ENCODE measurements at places on chromosomes 7 and 10.

DNA sequence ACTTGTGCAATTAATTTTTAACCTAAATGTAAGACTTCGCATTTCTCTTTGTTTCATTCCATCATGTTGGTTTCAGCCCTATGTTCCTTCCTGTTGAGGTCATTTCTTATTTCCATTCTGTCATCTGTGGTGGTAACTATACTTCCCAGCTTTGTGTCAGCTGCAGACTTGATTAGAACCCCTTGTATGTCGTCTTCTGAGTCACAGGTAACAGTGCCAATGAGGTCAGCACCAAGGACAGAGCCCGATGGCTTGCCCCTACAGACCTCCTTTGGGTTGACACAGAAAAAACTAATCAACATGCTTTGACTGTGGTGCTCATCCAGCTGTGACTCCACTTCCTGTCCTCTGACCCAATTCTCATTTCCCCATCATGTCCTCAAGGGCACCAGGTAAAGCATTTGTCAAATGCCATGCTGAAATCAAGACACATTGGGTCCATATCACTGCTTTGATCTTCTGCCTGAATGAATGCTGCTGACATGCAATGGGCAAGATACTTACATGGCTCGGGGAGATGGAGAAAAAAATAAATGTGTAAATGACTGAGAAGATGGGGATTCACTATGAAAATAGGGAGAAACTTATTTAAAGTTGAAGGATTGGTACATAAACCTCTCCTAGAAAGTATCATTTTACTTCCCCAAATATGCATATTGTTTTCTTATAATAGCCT lies 25.6 kb upstream of the CRTAC1 start:
- peak; percentile 7 for DNase-seq

GRCh38 chr10:129968853-129969183 lies 4.7 kb upstream of the EBF3 start:
- DNase-seq = no peak

- no peak for DNase-seq
These were observed 1.3 kb downstream of the ARHGAP22 start for GRCh38 chr10:48603421-48604038.

DNA sequence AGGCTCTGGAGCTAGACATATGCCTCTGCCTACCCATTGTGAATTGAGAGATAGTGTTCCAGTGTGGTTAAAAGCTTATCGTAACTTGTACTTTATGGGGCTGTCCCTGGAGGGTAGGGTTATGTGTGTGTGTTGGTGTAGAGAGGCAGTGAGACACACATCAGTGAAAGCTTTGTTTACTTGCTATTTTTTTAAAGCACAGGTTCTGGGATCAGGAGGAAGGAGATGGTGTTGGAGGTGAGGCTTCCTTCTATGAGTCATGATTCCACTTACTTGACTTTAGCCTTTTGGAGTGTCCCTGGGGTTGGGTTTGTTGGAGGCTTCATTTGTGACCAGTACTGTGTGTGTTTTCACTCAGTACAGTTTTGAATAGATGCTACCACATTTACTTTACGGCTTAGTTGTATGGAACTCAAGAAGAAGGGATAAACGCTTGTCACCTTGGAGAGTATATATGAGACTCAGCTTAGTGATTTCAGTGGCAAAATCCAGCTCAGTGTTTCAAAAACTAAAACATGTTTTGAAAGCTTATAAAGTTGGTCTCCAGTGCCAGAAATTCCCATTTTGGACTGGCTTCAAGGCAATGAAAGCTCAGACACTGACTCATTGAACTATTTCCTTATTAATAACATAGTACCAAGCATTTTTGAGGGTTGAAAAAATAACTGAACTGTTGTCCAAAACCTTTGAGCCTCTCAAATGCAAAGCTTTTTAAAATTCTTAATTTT lies 106.2 kb downstream of the PLXDC2 start:
- no peak for DNase-seq

DNA sequence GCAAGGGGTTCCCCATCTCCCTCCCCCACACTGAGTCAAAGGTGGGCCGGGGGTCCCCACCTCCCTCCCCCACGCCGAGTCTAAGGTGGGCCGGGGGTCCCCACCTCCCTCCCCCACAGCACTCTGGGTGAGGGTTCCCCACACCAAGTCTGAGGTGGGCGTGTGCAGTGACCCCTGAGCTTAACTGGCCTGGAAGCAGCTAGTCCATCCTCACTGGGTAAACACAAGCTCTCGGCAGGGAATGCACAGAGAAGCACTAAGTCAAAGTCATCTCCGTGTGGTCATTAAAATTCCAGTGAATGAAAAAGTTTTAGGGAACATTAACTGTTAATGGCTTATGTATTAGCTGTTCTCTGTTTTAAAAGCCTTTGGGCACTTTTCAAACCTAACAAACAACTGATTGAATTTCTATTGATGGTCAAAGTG lies 43.7 kb upstream of the PRKAR1B start:
- DNase-seq = no peak

DNA sequence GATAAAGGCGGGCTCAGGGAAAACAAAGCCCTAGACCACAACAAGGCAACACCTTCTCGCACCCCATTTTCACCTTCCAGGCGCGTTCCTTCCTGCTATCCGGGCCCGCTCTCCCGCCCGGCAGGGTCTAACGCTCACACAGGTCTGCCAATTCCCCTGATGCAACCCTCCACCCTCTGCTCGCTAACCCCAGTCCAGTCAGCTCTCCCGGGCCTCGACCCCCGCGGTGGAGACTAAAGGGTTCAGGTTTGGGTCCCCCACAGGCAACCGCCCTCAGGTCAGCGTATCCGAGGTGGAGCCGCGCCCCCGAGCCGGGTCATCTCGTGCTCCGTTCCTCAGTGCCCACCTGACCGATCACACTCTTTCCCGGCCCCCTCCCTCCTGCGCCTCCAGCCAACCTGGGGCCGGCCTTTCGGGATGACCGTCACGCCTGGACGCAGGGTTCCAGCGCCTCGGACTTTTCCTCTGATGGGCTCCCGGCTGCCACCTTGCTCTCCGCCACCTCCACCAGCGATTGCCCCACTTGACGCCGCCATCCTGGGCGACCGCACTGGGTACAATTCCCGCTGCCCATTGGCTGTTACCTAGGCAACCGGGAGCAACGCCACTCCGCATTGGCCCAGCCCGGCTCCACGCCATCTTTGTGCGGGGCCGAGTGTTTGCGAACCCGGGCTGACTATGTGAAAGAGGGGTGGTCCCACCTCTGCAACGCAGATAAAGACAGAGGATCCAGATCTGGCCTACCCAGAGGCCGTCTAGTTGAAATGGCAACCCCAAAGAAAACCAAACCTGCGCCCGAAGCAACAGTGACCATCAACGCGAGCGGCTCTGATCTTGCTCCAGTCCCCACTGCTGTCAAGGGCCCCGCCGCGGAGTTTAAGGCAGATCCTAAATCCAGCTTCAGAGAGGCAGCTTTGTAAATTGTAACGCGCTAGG lies at the start of gene MORN4:
Gene MORN4, minus strand, starts transcription at position 552 of the 936 bp plus-strand sequence. CDS start 13,847 bp downstream, outside the sequence.
- DNase-seq = peak; percentile 84

DNA sequence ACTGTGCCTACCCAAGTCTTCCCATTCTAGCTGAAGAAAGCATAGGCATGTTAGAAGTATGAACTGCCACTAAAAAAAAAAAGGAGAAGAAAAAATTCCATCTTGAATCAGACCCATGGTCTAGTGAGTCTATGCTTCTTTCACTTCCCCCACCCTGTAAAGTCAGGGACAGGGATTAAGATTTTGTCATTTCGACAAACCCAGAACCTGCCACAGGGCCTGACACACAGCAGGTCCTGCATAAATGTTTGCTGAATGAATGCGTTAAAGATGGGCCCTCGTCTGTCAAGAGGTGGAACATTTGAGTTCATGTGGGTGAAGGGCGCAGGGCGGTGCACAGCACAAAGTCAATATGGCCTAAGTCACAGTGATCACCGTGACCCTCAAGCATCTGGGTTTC lies 4.9 kb downstream of the HIPK2 start:
- no peak for DNase-seq

DNA sequence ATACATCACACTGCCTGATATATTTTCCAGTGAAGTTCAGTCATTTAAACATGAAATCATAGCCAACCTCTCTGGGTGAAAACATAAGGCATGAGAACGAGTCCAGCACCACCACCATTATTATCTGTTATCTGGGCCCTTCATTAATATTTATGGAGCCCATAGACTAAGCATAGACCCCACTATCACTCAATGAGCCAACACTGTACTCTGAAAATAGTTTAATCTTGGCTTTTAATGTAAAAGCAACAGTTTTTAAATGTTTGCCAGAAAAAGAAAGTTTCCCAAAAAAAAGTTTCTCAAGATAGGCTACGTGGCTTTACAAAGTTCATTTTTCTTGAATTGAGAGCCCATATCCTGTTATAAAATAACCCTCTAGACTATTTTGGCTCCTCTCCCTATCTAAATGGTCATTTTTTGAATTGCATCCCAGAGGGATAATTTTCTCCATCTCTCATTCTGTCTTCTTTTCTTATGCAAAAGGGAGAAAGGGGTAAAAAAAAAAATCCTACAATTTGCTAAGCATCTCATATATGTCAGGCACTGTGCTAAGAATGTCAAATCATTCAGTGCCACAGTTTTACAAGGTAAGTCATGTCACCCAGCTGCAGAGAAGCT lies 66.1 kb downstream of the FZD1 start:
- no peak for DNase-seq

DNA sequence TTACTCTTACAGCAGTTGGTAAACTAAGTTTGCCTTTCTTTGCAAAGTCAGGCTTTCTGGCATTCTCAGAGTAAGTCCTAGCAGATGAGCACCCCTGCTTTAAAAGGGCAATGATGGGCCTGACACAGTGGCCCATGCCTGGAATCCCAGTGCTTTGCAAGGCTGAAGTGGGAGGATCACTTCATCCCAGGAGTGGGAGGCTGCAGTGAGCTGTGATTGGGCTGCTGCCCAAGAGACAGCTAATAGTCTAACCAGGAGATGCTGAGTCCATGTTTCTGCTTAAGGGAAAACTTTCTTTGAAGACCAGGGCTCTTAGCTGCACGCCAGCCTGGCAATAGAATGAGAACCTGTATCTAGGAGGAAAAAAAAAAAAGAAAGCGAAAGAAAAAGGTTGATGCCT lies 100.2 kb upstream of the MPP7 start:
- no peak for DNase-seq
